ENCODE measurements at places on chromosomes 2 and 18. TPM values are rescaled to one million over a fixed set of nuclear protein-coding genes. Genes with fewer than 3 reads are reported as not detected.
A peak's percentile ranks its signal among the peaks of the same experiment; 100 is the strongest.

GRCh38 chr2:218431878-218432277 is 13.0 kb downstream of the VIL1 start:
- no peak for DNase-seq

GRCh38 chr2:174286172-174286571 is 37.8 kb upstream of the OLA1 start:
- no peak for DNase-seq

- no peak for DNase-seq
Measured at GRCh38 chr2:119005555-119005954, 63.6 kb downstream of the MARCO start.

DNA sequence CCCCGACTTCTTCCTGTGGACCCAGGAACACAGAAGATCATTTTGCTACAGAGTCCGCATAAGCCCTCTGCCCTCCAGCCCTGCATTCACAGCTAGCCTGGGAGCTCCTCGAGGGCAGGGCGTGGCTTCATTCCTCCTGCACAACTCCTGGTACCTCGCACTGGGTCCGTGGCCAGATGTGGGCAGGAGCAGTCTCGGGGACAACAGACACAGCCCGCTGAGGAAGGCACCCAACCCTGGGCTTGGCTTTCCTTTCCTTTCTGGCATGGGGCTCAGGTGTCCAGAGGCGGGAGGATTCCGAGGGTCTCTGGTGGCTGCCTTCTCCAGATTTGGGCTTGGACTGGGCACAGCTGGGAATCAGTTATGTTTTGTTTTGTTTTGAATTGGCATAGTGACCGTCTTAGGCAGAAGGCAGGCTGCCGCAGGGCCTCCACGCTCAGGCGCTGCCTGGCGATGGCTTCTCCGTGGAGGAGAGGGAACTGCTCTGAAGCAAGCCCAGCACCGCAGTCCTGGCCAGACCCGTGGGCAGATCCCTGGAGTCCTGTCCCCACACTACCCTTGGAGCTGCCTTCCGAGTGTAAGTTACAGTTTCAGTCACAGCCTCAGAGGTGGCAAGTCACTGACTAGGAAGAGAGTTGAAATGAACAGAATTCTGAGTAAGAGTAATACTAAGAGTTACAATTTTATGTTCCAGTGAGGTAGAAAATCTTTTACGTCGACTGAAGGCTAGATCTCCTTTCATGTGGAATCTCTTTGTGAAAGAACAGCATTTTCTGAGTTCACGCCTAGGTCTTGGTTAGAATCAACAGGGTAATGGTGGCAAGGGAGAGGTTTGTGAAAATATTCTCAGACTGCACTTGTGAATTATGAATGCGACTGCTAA is 47.9 kb downstream of the LDLRAD4 start:
- DNase-seq: no peak

- no peak for DNase-seq
Measured at GRCh38 chr18:59839931-59840685, 59.7 kb upstream of the PMAIP1 start.

- DNase-seq: no peak
Measured at GRCh38 chr2:133025004-133025403, 355.0 kb upstream of the LYPD1 start.

DNA sequence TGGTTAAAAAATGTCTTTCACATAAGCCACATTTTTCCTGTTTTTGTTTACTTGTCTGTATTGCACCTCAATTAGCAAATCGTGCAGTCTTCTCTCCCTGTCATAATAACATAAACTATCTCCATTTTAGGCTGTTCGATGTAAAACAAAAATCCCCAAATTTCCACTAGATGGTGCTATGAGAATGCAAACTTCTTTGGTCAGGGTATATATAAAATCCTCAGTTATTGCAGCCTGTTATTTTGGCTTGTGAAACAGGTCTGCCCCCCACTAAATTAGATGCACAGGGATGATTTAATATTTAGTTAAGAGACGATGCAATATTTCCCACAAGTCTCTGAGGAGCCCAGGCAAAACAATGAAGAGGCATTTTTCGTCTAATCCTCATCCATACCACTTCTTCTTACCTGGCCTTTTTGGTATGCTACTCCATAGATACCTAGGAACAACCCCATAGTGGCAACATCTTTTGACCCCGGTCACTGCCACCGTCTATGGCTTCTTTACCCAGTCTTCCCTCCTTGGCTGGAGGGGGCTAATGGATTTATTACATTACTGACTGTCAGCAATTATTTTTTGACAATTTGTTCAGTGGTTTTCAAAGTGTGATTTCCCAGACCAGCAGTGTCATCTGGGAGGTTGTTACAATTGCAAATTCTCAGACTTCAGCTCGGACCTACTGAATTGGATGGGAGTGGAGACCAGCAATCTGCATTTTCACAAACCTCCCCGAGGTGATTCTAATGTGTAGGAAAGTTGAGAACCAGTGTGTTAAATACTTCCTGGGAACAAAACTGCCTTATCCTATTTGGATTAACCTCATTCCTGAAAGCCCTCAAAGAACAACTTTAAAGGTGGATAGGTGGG is 117.4 kb upstream of the CWC22 start:
- DNase-seq: peak; percentile 63

GRCh38 chr2:39534095-39534711 is 97.1 kb upstream of the MAP4K3 start:
- DNase-seq: no peak

- DNase-seq: peak; percentile 97
Measured at GRCh38 chr18:35290094-35290735, at the start of gene ZSCAN30. TSS of gene ZSCAN30 (minus strand) at chr18:35290229. CDS start at chr18:35264352, 25,877 bp downstream.

GRCh38 chr2:18284331-18284730 is 276.1 kb downstream of the RDH14 start:
- DNase-seq: no peak

GRCh38 chr2:20551945-20552328 is 99.0 kb downstream of the HS1BP3 start:
- no peak for DNase-seq

- no peak for DNase-seq
Measured at GRCh38 chr2:165163761-165164160, 40.1 kb downstream of the SCN3A start.

- DNase-seq: no peak
Measured at GRCh38 chr18:63131106-63131958, 188.2 kb downstream of the BCL2 start.

GRCh38 chr18:51884039-51884438 is 456.0 kb upstream of the DCC start:
- DNase-seq: no peak

GRCh38 chr2:98461498-98462049 is 16.9 kb downstream of the INPP4A start:
- DNase-seq: no peak

GRCh38 chr2:75099521-75099922 is 99.8 kb downstream of the TACR1 start:
- DNase-seq: no peak

DNA sequence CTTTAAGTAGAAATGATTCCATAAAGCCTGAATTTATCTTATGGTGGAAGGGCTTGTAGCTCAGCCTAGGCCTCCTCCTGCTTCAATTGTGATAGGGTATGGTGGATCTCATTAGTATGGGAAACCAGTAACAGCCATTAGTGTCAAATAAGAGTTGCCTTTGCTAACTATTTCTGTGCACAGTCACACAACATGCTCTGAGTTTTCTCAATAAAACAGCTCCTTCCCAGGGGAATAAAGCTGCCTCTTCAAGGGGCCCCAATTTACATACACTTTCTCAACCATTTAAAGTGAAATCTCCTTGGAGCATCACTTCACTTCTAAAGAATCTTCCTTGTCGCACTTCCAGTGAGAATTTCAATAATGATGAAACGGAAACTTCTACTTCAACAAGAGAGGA is 53.4 kb downstream of the KLF7 start:
- DNase-seq: no peak

- DNase-seq: no peak
Measured at GRCh38 chr2:31859959-31860358, 150.8 kb downstream of the MEMO1 start.

GRCh38 chr2:196059491-196059960 is 9.1 kb downstream of the DNAH7 start:
- DNase-seq: no peak

DNA sequence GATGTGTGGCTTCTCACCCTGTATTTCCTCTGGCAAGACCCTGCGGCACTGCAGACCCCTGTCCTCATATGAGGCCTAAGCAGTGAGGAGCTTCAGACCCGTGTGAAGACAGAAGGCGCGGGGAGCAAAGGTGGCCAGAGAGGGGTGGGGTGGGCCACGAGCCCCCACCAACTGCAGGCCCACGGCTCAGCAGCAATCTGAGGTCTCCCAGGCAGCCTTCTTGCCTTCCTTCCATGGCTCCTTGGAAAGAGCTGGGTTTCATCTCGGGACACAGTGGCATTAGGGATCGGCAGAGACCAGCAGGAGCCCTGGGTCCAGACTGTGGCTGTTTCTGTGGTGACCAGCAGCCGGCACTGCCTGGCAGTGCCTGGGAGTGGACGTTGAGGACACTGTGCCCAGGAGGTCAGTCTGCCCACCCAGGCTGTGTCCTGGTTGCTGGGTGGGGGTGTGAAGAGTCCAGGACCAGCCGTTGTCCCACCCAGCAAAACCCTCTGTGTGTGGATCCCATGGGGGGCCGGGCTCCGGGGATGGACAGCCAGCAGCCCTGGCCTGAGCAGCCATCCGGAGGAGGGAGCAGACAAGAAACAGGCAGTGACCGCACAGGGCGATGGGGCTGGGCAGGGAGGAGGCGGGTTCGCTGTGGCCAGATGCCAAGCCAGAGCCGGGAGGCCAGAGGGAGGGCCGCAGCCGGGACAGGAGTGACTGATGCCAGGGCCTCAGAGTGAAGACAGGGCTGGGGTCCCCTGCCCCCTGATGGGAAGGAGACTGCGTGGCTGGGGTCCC is 73.8 kb downstream of the RRM2 start:
- DNase-seq: no peak

DNA sequence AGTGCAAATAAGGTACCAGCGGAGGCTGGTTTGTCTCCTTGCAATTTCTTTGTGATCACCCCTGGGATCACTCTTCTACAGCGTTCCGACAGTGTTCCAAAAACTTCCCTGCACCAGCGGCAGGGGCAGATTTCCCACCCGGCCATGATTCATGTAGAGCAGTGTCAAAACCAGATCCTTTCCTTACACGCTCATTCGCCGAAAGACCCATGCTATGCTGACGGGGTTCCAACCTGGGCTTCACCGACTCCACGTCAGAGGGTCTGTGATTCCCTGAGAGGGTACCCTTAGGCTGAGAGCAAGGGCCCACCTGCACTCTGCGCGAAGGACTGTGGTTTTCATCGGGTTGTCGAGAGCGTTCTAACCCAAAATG is 423 bp upstream of the TTC27 start:
- peak; percentile 52 for DNase-seq

DNA sequence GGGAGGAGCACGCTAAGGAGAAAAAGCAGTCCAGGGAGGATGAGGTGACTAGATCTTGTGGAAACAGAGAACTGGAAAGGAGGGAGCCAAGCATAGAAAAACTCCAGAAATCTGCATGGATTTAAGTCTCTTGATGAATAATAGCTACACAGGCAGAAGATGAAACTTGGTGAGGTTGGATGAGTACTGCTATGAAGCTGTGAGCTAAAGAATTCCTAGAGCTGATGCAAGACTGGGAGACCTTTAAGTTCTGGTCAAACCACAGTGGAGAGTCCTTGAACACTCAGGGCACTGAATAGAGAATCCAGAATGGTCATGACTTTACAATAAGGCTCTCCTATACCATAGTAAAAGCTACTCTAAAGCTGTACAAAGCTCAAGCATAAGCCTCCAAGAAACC is 18.4 kb upstream of the PIEZO2 start:
- DNase-seq: no peak

DNA sequence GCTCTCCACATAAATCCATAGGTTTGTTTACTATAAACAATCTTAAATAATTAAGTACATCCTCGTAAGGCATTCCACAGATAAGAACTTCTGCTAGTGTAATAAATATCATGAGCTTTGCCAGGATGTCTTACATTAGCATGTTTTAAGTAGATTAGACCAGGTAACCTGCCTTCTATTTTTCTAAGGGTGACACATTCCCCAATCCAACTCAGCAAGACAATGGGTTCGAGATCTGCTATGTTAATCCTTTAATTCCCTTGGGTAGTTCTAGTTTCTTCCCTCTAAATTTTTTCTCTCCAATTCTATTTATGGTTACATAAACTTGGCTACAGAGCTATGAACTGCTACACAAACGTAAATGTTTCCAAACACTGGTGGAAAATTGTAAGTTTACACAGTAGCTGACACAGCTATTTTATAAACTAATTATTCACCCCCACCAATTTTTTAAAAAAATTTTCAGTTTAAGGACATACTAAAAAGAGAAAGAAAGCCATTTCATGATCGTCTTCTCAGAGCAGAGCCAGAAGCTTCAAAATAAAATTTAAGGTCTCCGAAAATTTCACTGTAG is 386.5 kb upstream of the SLC39A10 start:
- DNase-seq: peak; percentile 19

GRCh38 chr18:61608316-61608715 is 275.1 kb downstream of the CDH20 start:
- DNase-seq: no peak

ALPI gene
- polyA plus RNA-seq: not detected

PLEK gene
- polyA plus RNA-seq: 6.0 TPM

TDRD15 gene
- polyA plus RNA-seq: not detected

FIGN gene
- 0.99 TPM for polyA plus RNA-seq

ADAM17 gene
- polyA plus RNA-seq: 26.8 TPM

RFX8 gene
- polyA plus RNA-seq: 1.9 TPM

CXCR4 gene
- polyA plus RNA-seq: 30.0 TPM

ERBB4 gene
- polyA plus RNA-seq: 6.4 TPM

KIF3C gene
- polyA plus RNA-seq: 9.5 TPM

LCT gene
- not detected for polyA plus RNA-seq

DGUOK gene
- polyA plus RNA-seq: 37.4 TPM

LGALSL gene
- polyA plus RNA-seq: 23.1 TPM

STK11IP gene
- 17.6 TPM for polyA plus RNA-seq

GAREM2 gene
- polyA plus RNA-seq: 5.2 TPM

DNAJC5G gene
- 0.34 TPM for polyA plus RNA-seq

EMX1 gene
- polyA plus RNA-seq: not detected

KIAA2012 gene
- polyA plus RNA-seq: 0.19 TPM

Data from hindlimb muscle (tissue), 1 donor.